Left forelimb (tissue), 1 donor: ENCODE measurements at places on chromosomes 6 and 20.

DNA sequence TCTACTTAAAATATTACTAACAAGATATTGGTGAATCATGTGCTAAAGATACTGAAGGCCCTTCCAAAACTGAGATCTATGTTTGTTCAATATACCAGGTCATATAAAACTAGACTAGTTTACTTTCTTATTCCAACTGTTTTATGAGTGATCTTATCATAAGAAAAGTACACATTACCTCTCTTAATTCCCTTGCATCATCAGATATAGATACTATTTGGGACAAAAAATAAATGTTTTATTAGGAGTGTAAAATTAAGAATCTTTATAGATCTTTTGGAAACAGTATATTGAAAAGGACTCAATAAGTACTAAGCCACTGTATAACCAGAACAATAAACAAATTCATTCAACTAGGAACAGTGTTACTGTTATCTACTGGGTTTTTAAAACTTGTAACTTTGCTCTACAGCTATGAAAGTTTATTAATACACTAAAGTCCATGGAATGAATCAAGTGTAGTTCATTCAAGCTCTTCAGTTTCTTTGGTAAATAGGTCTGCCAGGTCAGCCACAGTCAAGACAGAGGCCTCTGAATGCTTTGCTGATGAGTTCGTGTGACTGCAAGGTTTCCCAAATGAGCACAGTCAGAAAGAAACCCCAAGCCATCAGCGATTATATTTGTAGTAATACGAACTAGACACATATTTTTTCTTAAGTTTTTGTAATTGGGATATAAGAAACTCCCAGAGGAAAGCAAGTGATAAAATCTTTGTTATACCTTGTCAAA is 71.8 kb upstream of the FBXO30 start:
- no peak for DNase-seq

DNA sequence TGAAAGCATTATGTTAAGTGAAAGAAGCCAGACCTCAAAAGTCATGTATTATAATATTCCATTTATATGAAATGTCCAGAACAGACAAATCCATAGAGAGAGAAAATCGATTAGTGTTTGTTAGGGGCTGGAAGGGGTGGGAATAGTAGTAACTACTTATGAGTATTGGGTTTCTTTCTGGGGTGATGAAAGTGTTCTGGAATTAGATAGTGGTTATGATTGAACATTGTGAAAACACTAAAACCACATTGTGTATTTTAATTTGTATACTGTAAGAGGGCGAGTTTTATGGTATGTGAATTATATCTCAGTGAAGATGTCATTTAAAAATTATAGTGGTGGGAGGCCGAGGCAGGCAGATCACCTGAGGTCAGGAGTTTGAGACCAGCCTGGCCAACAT is 52.0 kb upstream of the KIF13A start:
- no peak for DNase-seq

- DNase-seq, result no peak
These were observed 355.4 kb downstream of the CDH26 start for GRCh38 chr20:60313614-60314013.

DNA sequence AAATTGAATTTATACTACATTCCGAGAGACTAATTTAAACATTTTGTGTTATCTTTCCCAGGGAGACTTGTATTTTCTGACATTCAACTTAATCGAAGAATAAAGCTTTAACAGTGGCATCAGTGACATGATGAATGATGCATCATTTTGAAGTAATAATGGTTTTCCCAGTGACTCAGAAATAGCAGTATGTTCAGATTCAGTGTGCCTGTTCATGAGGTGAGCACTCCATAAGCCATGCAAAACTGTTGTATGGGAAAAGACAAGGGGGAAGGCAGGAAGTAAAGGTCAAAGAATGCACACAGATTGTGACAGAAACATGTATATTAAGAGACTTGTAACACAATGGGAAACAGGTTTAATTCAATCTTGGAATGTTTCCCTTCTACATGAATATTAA is 1348.2 kb upstream of the GJE1 start:
- no peak for DNase-seq

DNA sequence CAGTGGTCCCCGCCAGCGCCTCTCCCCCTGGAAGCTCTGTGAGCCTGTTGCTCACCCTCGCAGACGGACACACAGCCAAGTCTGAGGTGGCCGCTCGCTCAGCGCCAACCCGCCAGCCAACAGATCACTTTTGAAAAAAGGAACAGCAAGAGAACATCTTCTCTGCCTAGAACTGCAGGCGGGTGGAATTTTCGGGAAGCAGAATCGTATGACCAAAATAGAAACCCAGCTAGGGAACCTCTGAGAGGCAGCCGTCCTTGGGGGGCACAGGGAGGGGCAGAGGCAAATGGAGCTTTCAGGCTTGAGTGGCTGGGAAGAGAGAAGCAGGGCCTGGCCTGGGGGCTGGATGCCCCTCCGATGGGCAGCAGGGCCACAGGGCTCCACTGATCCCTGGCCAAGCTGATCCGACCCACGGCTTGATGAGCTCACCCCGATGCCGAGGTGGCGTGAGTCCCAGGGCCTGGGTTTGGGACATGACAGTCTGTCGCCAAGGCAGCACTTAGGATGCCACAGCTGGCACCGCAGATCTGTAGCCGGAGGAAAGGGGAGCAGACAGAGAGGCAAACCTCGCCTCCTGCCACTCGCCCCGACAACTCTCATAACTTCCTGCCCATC is 9.8 kb downstream of the NFATC2 start:
- no peak for DNase-seq

GRCh38 chr6:106765496-106765895 is 136.1 kb downstream of the QRSL1 start:
- DNase-seq, result no peak

DNA sequence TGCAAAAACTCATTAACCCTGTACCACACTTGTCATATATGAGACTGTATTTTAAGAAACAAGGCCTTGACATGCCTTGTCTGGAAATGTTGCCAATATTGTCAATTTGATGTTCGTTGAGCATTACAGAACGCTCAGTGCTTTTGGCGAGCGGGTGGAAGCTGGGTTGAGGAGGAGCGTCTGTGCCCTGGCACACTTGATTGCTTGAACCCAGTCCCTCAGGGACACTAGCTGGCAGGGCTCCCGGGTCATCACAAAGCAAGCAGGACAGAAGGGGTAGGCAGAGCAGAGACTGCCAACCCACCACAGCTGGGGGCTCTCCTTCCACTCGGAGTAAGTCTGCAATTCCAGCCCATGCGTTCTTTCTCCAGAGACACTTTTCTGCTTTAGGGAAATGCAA is 286.3 kb downstream of the KHDC1L start:
- no peak for DNase-seq

DNA sequence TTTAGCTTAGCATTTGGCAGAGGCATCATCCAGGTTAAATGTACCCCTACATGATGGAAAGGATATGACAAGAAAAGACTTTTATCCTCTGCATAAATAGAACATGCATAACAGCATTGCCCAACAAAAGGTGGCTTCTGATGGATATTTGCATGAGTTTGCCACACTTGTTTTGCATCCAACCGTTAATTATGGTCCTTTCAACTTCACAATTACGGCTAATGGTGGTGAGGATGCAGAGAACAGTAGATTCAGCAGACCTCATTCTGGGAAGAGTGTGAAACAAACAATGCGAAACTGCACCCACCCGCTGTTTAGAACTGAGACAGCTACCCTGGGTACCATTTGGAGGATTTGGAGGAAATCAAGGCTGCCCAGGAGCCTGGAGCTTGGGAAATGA is 690.9 kb upstream of the CHD6 start:
- no peak for DNase-seq

DNA sequence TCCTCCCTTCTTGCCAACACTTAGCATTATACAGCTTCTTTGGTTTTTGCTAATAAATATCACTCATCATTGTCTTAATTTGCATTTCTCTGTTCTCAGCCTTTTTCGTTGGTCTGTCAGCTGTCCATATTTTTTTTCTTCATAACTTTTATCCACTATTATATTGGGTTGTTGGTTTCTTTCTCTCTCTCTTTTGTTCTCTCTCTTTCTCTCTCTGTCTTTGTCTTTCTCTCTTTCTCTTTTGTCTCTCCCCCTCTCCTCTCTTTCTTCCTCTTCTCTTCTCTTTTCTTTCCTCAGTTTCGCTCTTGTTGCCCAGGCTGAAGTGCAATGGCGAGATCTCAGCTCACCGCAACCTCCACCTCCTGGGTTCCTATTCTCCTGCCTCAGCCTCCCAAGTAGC is 36.5 kb downstream of the JARID2 start:
- no peak for DNase-seq

GRCh38 chr6:20870021-20870420 is 335.8 kb downstream of the CDKAL1 start:
- no peak for DNase-seq

- DNase-seq, result no peak
These were observed 314.0 kb upstream of the RSPO3 start for GRCh38 chr6:126804332-126805064.

DNA sequence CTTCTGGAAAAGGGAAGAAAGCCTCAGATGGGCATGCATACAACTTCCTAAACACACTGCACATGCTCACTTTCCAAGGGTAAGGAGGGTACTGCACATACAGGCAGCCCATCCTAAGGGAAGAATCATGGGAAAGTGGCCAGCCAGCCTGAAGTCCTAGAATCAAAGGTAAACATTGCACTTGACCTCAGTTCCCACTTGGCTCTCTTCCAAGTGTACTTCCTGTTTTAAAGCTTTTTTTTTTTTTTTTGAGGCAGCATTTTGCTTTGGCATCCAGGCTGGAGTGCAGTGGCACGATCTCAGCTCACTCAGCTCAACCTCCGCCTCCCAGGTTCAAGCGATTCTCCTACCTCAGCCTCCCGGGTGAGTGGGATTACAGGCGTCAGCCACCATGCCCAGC is 225.3 kb upstream of the EPHA7 start:
- DNase-seq, result no peak

DNA sequence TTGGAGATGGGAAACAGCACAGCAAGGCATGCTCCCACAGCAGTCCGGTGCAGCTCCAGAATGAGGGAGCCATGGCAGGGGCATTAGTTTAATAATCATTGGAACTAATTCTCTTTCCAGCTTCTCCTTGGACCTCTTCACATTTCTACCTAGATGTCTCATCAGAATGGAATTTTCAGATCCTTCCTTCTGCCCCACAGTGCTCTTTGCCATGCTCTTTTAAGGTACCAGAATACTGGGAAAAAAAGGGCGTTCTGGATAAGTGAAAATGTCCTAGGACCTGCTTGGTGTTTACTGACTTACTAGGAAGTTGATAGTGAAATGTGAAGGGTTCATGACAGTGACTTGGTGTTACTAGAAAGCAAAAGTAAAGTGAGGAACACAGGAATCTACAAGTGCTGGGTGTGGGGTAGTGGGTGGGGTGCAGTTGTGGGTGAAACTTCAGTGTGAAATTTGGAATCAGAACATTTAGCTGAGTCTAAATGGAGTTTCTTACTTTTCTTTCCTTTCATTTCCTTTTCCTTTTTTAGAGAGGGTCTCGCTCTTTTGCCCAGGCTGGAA is 207.1 kb downstream of the ARID1B start:
- no peak for DNase-seq

- DNase-seq, result no peak
These were observed 437.0 kb downstream of the BTBD3 start for GRCh38 chr20:12354725-12355124.

- DNase-seq, result peak; percentile 91
These were observed 38.7 kb downstream of the GNAS start for GRCh38 chr20:58891086-58891717.

DNA sequence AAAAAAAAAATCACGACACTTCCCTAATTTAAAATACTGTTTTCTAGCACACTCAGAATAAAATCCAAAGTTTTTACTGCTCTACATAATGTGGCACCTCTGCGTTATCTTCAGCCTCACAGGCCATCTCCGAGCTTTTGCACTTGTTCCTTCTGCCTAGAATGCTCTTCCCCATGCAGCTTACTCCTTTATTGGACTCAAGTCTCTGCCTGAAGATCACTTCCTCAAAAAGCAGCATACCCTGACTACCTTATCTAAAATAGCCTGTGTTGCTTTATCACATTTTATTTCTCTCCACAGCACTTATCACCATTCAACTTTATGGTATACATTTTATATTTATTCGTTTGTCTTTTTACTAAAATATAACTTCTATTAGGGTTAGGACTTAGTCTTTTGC is 2.3 kb downstream of the ZNF322 start:
- DNase-seq, result no peak

DNA sequence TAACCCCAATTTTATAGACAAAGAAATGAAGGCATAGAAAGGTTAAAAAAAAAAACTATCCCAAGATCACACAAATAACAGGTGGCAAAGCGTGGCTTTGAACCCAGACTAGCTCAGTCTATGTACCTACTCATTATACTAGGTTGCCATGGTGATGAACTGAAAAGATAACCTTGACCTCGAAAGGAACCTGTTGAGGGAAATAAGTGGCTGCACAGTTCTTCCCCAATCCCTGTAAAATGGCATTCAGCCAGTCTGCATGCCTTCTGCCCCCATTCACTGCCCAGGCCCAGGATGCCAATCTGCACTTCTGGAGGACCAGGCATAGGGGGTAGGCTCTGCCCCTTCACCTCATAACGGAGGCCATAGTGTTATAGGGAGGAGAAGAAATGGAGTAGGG is 295.2 kb downstream of the PTPRT start:
- no peak for DNase-seq

GRCh38 chr20:403582-403957 is 4.5 kb upstream of the RBCK1 start:
- DNase-seq, result no peak

DNA sequence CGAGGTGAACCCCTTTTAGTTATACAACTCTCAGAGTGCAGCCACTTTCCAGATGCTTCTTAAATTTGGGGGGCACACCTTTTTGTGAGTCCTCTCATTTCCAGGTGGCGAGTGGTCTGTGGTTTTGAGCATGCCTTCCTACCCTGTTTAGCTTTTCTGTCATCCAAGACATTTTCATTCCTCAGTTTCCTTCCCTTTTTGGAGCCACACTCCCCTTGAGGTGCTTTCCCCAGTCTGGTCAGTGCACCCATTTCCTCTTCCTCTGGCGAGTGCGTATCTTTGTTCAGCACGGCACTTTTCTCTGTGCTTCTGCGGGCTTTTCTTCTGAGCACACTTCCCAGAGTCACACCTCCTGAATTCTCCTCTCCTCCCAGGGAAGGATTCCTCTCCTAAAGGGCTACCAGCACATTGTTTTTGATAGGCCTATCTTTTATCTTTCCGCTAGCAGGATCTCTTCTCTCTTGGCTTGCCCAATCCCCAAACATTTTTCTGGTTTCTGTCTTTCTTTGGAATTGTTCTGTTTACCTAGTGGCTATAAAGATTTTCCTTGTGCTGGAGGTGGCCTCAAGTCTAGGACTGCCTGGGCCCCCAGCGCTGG is 1.4 kb downstream of the PHF20 start:
- no peak for DNase-seq

- DNase-seq, result no peak
These were observed 2.9 kb downstream of the C6orf141 start for GRCh38 chr6:49553384-49553783.

GRCh38 chr6:35473850-35474130 is 5.6 kb downstream of the RPL10A start:
- no peak for DNase-seq
